ENCODE measurements at places on chromosomes 12 and 14.
A peak's percentile ranks its signal among the peaks of the same experiment; 100 is the strongest.

DNA sequence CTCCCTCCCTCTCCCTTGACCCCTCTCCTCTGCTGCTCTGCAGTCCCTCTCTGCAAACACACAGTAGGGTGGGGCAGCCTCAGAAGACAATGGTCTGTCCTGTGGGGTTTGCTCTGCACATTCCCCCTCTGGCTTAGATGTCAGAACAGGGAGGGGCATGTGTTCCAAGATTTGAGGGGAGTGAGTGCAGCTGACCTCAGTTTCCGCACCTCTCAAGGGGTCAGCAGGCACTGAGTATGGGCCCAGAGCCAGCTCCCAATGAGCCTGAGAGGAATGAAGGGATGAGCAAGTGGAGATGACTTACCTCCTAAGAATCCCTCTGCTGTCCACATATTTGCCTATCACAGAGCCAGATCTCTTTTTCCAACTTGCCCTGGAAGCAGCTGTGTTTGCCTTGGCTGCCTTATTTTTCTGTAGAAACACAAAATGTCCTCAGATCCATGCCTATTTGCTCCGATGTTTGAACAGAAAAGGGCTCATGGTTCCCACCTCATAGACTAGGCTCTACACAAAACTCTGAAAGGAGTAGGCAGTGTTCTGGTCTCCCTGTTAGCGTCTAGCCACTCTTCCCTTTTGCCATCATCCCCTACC is 111.4 kb downstream of the CRACR2A start:
- no peak for DNase-seq

GRCh38 chr12:11765421-11765816 is 115.9 kb downstream of the ETV6 start:
- DNase-seq: no peak

- DNase-seq: no peak
These were observed 140.3 kb downstream of the GCH1 start for GRCh38 chr14:54762296-54762695.

GRCh38 chr14:44782775-44783238 is 178.9 kb downstream of the KLHL28 start:
- DNase-seq: no peak

GRCh38 chr14:75401361-75401760 is 26.5 kb upstream of the JDP2 start:
- DNase-seq: no peak

DNA sequence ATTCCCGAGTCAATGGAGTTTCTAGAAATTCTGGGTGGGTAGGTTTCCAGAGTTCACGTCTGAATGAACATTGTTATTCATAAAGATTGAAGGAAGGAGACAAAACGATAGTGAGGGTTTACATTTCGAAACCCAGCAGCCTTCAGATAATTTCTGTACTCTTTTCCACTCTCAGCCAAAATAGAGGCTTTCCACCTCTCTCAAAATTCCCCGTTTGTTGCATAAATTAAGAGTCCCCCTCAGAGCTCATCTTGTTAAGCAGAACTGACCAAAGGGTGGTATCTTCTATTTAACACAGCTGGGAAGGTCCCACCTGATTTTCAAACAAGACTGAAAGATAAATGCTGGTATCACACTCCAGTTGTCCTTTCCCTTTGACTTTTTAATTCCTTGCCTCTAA is 21.5 kb upstream of the YARS2 start:
- DNase-seq: no peak

DNA sequence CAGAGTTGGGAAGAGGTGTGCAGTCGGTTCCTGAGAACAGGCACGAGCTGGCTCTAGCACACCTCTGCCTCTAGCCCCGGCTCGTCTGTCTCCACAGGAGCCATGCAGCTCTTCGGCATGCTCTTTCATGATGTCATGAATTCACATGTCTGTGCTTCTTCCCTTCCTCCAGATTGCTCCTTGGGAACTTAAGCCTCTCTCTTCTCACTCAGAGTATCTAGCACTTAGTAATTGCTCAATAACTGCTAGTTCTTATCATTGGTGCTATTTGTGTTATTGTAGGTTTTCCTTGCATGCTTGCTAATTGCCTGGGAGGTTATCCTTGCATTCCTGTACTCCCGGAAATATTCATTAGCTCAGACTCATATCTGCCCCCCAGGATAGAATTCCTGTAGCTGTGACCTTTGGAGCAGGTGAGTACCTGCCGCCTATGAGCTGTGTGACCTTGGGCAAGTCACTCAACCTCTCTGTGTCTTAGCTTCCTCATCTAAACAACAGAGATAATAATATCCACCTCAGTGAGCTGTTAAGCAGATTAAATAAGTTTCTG is 19.5 kb downstream of the FAM181A start:
- DNase-seq: no peak

DNA sequence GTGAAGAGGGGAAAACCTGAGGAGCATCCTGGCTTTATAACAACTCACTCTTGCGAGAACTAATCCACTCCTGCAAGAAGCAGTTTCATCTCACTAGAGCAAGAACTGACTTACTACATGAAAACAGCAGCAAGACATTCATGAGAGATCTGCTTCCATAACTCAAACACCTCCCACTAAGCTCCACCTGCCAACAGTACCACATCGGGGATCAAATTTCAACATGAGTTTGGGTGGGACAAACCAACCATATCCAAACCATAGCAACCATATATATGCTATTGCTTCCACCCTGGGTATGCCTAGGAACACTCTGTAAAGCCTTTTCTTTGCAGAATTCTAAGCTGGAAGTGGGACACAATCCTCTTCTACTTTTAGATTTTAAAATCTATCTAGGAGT is 13.9 kb upstream of the AVPR1A start:
- no peak for DNase-seq

GRCh38 chr14:100106250-100107112 is 41.3 kb downstream of the EVL start:
- DNase-seq: peak; percentile 28

- DNase-seq: no peak
These were observed 15.0 kb downstream of the POMT2 start for GRCh38 chr14:77305696-77306095.

- DNase-seq: no peak
These were observed 99.2 kb downstream of the PPM1A start for GRCh38 chr14:60348211-60348610.

DNA sequence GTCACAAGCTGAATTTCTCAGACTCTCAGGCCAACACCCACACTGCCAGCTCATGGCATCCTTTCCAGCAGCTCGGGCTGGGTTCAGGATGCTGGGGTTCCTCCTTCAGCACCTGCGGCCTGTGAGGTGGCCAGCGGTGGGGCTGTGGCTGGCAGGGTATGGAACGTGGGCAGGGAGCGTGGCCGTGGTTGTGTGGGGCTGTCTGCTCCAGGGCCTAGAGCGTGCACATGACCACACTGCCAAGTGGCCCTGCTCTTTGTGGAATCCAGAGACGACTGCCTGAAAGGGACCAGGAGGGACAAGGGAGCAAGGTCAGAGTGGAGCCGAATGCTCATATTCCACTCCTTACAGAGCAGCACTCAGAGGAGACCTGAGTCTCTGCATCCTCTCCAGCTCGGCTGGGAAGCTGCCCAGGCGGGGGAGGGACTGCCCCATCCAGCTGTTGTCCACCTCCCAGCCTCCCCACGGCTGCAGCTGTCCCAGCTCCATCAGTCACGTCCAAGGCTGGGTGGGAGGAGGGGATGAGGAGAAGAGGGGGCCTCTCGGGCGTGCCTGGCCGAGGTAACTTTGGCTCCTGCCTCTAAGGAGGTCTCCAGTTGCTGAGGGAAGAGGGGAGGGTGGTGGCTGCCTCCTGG is 71.3 kb downstream of the TSPAN9 start:
- no peak for DNase-seq

DNA sequence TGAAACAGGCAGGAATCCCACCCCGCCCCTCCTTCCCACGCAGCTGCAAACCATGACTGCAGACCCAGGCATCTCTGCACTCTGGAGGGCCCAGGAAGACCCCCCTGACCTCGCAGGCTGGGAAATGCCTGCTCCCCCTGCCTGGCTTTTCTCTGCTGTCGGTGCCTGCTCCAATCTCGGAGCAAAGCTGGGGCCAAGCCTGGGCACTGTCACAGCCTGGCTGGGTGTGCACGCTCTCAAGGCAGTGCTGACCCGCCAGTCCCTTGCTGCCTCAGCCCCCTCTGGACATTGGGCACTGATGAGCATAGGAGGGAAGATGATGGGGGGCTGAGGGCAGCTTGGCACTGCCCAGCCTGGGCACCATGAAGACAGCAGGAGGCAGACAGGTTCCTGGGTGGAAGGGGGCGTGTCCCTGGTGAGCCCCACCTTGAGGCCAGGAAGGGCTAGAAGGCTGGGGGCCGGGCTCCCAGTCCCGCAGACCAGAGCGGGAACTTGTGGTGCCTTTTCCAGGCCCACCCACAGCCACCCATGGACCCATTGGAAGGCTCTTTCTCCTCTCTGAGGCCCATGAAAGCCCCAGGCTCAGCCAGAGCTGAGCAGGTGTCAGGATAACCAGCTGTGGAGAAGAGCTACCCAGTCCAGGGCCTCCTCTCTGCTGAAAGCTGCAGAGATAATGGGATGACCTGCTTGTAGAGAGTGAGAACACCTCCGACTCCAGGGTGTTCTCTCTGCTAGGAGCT is 10.7 kb upstream of the ZNF605 start:
- DNase-seq: no peak

DNA sequence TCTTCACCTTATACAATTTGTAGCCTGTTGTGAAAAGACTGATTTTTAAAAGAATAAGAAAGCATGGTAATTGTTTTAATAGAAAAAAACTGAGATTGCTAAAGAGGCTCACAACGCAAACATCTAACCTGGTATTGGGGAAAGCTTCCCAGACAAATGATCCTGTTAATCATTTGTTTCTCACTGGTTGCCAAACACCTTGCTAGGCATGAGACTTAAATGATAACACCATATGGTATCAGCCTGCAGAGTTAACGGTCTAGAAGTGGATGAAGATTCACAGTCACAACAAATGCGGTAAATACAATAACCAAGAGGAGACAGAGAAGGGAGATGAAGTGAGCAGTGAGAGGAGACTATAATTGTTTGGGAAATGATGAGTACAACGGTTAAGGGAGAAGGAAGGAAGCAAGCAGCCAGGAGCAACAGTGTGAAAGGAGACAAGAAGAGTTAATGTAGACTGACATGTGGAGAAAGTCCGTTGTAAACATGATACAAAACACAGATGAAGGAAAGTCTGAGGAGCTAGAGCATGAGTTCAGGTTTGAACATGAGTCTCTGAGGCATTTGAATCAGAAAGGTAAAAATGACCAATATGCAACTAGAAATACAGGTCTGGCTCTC is 19.8 kb downstream of the GXYLT1 start:
- no peak for DNase-seq

DNA sequence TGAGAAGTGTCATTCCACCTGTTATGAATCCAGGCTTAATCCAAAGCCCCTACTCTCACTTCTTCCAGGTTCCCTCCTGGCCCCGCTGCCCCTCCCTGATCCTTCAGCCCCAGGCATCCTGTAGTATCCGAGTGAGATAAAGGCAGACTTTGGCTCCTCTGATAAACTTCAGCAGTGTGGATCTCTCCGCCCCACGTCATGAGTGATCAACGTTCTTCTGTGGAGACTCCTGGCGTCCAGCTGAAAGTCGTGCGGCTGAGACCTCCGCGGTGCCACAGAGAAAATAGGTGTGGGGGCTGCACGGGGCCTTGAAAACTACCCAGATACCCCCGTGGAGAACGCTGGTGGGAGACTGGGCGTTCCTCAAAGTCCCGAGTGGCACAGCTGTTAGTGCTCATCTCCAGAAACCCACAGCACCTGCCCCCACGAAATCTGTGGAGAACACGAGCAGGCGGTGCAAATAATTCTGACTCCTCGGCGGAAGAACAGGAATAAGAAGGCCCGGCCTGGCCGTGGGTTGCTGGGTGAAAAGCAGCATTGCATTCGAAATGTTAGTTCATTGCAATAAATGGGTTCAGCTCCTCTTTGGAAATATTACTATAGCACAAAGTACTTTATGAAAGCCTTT is 180.0 kb upstream of the RGS6 start:
- DNase-seq: no peak

GRCh38 chr14:74504874-74505720 is 11.5 kb downstream of the ISCA2 start:
- no peak for DNase-seq

- no peak for DNase-seq
These were observed 30.7 kb downstream of the NOC4L start for GRCh38 chr12:132174839-132175490.

GRCh38 chr12:2092890-2093289 is 40.1 kb downstream of the CACNA1C start:
- no peak for DNase-seq
